T-helper 1 cell (primary cell): ENCODE measurements at places on chromosomes 5 and 9.

DNA sequence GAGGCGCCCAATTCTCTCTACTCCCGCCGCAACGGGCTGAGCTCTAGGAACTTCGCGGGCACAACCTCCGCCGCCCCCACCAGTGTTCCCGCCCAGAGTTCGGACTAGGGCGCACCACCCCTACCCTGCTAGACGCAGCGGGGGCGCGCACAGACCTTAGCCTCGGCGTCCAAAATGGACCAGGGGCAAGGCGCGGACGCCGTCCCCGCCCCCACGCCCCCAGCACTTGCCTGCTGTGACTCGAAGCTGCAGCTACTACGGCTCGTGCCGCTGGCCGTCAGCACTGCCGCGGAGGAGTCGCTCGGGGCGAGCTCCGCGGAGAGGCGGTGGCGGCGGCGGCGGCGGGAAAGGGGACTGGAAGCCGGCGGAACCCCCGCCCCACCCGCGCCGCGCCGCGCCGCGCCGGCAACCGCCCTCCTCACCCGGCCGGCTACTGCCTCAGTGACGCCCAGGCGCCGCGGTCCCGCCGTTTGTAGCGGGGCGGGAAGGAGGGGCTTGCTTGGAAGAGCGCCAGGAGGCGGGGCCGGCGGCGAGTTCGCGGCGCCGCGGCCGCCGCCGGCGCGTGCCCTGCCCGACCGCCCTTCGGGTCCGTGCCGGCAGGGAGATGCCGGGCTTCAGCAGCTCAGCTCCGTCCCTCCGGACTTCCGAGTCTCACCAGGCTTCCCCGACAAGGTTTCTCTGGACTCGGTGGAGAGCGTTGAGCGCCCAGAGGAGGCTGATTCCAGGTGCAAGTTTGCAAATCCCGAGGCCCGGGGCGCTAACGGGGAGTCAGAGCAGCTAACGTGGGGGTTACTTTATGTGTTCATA, 4.5 kb downstream of the ELAVL2 start:
- DNase-seq: no peak

- DNase-seq: no peak
These were observed 135.9 kb downstream of the GABRB2 start for GRCh38 chr5:161410640-161411039.

- DNase-seq: no peak
These were observed 208.7 kb downstream of the ARRDC3 start for GRCh38 chr5:91174396-91174795.

DNA sequence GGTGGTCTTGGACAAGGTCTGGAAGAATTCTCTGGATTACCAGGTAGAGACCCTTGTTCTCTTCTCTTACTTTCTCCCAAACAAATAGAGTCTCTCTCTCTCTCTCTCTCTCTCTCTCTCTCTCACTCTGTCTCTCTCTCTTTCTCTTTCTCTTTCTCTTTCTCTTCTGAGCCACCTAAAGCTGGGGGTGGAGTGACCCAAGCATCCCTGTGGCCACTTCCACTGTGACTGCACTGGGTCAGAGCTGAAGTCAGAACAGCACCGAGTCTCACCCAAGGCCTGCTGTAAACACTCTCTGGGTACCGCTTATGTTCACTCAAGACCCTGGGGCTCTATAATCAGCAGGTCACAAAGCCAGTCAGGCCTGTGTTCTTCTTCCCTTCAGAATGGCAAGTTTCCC, 513.7 kb downstream of the EBF1 start:
- DNase-seq: no peak

DNA sequence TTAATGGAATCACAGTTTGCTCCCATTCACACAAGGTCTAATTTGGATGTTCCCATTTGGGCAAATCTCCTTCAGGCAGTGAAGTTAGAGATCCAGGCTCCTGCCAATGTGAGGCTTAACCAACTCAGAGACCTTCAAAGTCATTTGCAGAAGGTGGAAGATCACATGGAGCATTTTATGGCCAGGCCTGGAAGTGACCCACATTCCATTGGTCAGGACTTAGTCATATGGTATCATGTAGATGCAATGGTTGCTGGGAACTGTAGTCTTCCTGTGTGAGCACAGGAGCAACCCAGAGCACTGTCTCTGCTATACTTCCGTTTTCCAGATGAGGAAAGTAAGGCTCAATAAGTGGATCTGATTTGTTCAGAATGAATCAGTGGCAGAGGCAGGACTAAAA, 292.7 kb upstream of the SMARCA2 start:
- no peak for DNase-seq
